Activated CD8-positive, alpha-beta memory T cell treated with anti-CD3 and anti-CD28 coated beads for 1 hour (primary cell): ENCODE measurements at places on chromosomes 11 and 22.

GRCh38 chr11:82303671-82304070, 430.0 kb downstream of the FAM181B start:
- no peak for DNase-seq

GRCh38 chr11:76863196-76863777, 2.6 kb downstream of the ACER3 start:
- DNase-seq: no peak

DNA sequence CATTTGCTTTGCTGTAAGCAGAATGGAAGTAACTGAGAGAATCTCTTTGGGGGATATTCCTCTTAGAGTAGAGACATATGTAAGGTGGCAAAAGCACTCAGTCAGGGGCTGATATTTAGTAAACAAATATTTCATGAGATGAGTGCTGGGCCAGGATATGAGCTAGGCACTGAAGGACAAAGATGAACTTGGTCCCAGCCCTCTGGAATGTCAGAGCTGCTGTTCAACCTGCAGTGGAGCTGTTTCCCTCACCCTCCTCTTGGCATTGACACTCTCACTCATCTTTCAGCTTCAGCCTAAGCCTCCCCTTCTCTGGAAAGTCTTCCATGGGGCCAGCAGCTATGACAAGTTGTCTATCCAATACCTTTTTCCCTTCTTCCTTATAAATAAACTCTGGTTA, 22.2 kb downstream of the RASSF10 start:
- no peak for DNase-seq

DNA sequence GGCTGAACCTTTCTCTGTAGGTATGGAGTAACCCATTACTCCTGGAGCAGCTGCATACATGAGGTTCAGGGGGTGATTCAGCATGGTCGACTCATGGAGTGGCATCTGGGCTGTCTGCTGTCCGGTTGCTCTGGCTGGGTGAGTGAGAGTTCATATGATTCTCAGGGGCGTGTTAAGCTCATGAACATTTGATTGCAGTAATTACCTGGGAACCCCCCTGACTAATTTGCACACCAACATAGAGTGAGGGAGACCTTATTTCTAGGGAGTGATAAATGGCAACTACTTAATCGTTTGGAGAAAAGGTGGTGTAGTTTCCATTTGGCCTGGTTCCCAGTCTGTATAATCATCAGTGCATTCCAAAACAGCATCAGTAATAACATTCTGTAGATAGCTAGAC, 661.9 kb downstream of the ETS1 start:
- DNase-seq: no peak

- DNase-seq: no peak
Observed at GRCh38 chr22:36578619-36579018, 49.7 kb upstream of the EIF3D start.

DNA sequence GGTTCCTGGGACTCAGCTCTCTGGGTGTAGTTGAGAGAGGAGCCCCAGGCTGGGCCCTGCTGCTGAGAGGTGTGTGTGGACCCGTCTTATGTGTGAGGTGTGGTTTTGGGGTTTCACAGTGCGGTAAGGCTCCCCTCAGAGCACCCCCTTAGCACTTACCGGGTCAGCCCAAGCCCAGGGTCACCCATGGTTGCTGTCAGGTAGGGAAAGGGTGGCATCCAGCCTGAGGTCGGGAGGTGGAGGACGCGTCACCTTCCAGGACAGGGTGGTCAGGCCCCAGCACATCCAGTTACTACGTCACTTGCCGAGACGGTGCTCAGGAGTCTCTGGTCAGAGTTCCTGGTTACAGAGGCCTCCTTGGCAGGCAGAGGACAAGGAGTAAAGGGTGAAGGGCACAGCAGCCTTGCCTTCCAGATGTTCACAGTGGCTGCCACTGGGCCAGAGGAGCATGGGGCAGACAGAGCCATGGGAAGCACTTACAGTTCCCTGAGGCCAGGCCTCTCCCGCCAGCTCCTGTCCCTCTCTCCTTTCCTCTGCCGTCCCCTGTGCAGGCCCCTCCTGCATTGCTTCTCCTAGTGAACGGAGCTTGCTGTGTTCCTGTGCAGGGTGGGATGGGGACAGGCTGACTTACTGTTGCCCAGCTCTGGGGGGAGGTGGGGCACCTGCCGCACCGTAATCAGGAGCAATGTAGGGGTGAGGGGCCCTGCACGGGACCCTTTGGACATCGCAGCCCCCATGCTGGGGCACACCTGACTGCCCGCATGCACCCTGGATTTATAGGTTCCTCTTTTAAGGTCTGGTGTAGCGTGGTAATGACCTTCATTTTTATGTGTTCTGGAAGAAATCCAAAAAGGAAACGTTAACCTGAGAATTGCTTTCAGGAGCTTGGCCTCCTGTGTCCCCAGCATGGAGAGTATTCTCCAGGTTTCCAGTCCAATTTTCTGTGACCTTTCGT, 285.9 kb downstream of the TBC1D22A start:
- DNase-seq: no peak

DNA sequence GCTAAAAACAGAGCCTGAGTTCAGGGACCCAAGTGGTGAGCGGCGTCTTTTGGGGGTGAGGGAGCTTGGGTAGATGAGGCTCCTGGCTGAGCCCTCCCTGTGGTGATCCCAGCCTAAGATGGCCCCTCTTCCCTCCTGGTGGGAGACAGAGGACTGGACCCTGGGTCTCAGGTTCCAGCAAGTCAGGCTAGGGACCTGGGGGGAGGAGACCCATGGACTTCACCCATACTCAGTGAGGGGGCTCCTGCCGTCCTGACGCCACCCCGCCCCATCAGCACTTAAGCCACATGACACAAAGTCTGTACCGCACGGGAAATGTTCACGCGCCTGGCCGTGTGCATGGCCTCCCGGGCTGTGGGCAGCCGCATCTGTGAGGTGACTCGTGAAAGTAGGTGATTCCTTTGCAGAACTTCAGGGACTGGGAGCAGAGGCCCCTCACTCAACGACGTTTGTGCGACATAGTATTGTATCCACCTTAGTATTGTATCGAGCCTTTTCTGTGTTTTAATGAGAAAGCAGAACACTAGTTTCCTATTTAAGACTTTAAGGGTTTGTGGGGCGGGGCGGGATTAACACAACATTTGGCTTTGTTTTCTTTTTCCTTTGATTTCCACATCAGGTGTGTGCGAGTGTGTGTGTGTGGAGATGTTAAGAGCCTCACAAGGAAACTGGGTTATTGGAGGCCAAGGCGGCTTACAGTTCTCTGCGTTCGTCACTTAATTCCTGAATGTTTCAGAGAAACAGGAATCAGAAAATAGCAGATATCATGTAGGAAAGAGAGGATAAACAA, 18.4 kb upstream of the TMEM191C start:
- no peak for DNase-seq

DNA sequence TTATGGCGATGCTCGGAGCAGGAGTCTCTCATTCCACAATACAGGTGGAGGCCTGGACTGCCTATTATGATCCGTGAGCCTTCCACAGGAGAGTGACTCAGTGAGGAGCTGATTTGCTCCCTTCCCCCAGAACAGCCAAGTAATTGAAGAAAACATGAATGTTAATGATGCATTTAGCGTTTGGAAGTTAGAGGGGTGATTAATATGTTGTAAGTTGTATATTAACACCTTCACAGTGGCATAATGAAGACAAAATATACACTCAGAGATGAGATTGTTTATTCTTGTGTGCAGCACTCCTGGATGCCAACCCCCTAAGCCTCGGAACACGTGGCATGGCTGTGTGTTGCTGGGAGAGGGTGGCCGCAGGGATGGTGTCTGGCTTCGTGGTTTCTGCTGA, 98.6 kb downstream of the GRIK4 start:
- no peak for DNase-seq

DNA sequence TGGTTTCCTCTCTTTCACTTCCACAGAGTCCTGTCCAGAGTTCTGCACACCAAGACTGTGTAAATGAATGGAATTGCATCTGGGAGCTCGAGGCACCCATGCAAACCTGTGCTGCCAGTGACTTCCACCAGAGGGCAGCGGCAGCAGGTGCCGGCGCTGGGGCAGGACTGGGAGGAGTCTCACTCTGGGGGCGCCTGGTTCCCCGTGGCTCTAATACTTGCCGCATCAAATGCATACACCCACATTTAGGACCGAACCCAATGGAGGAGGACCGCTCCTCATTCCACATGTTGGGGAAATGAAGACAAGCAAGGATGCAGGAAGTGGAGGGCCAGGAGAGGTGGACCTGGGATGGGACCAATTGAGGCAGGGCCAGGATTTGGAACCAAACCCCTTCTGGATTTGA, 1.1 kb upstream of the CD6 start:
- peak; percentile 70 for DNase-seq

GRCh38 chr11:69674267-69674885, 777 bp downstream of the LTO1 start:
- DNase-seq: no peak

DNA sequence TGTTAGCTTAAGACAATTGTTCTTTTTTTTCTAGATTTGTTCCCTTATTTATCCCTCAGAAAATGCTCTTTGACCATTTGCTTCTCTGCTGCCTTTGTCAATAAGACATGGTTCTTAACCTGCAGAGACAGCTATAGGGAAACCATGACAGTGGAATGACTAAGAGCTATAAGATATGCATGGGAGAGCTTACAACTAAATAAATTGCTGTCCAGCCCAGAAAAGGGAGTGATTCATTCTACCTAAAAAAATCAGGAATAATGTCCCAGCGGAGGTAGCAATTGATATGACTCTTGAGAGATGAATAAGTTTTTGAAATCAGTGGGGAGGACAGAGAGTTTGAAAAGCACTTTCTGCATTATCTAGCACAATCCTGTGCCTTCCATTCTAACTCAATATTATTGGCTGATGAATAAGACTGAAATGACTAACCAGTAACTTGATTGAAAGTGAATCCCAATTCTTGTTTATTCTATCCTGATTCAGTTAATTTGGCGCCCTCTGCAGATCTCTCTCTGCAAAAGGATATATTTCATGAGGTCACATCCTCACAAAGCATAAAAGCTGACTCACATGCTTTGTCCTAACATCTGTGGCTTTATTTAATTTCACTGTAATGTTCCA, 680.5 kb upstream of the API5 start:
- DNase-seq: no peak

GRCh38 chr11:19673924-19674729, 38.5 kb upstream of the NAV2 start:
- no peak for DNase-seq

DNA sequence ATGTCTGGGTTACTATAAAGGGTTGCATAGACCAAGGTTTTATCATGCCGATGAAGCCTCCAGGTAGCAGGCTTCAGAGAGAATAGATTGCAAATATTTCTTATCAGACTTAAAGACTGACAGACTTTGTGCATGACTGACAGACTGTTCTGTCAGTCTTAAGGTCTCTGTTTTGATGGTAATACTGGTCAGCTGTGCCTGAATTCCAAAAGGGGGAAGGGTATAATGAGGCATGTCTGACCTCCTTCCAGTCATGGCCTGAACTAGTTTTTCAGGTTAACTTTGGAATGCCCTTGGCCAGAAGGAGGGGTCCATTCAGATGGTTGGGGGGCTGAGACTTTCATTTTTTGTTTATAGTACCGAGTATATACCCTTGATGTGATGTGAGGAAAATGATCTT, 4.7 kb upstream of the KCTD14 start:
- no peak for DNase-seq

- DNase-seq: no peak
Observed at GRCh38 chr22:50546326-50547262, 895 bp downstream of the KLHDC7B start.

DNA sequence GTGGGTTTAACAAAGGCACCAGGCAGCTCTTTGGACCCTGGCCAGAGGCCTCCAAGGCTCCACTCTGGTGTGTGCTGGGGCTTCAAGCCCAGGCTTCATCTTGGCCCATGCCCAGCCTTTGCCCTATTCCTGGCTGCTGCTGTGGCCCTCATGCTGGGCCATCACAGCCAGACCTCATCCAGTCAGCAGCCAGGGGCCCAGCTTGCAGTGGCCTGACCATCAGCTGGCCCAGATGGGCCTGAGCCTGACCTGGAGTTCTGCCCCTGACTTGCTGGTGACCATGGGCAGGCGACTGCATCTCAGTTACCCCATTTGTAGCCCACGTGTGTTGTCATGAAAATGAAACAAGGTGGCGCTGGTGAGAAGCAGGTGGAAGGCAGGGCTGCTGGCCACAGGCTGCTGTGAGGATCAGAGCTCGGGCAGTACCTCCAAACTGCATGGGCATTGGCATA, 76.1 kb downstream of the MED15 start:
- no peak for DNase-seq

DNA sequence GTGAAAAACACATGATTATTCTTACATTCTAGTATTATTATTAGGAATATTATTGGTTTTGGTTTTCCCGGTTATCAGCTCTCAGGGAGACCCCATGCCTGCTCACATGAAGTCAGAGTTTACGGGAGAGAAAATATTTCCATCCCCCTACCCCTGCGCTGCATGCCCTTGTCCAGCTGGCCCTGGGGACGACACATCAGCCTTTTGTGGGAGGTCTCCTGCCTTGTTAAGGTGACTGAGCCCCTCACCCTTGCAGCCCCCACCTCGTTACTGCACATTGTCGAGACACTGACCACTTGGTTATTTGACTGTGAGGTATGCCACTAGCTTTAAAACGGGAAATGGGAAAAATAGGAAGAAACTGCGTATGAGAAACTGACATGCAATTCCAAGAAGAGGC, 63.0 kb downstream of the PARVG start:
- DNase-seq: no peak

GRCh38 chr22:33922349-33922681, 2.0 kb upstream of the LARGE1 start:
- no peak for DNase-seq

GRCh38 chr22:39446239-39446721, 10.5 kb upstream of the MGAT3 start:
- no peak for DNase-seq

- no peak for DNase-seq
Observed at GRCh38 chr11:31882951-31883392, 71.8 kb upstream of the PAX6 start.
